ENCODE measurements at places on chromosomes 4 and X.

- DNase-seq, result no peak
These were observed 59.6 kb upstream of the RASSF6 start for GRCh38 chr4:73679836-73680235.

DNA sequence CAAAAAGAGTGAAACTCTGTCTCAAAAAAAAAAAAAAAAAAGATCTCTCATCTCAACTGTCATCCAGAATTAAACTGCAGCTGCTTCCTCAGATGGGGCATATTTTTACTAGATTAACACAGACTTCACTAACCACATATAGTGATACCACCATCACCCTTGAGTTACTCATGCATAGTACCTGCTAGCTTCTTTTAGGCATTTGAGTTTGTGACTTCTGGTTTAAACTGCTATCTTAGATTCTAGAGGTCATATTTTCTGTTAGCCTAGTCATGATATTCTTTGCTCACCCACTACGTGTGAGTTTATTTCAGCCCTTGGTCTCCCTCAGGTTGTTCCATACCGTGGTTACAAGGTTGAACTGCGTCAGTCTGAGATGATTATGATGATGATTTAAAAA is 154.9 kb upstream of the BMP3 start:
- no peak for DNase-seq

DNA sequence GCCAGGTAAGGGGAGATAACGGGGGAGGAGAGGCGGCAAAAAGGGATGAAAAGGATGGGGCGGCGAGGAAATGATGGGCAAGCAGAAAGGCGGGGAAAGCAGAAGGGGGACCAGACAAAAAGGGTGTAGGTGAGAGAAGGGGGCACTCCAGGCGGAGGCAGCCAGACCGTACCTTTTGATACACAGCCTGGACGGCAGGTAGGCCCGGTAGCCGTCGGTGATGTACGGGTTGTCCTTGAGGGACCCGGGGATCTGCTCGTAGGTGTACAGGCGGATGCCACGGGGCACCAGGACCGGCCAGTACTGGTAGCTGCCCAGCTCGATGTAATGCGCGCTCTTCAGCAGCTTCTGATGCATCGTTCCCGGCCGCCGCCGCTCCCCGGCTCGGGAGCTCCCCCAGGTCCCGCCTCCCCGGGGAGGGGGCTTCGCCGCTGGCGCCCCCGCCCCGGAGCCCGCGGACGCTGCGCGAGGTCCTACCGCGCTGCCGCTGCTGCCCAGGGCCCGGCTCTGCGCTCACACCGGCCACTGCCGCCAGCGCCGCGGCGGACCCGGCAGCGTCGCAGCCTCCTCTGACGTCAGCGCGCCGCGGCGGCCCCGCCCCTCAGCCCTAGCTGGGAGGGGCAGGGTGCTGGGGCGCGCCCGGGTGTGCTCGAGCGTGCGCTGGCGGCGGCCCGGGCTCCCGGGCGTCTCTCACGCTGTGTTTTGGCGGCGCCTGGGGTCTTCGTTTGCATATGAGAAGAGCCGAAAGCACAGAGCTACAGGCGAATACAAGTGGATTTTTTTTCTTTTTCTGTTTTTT is at the start of gene PAQR3:
Gene PAQR3 (minus strand): TSS at position 571 of the 799 bp plus-strand sequence. CDS start 214 bp downstream, at position 357.
- DNase-seq, result peak; percentile 89

- no peak for DNase-seq
These were observed 224.7 kb downstream of the RBMX2 start for GRCh38 chrX:130626521-130626920.

GRCh38 chr4:64777286-64777685 is 368.0 kb upstream of the TECRL start:
- DNase-seq, result no peak

GRCh38 chr4:38985410-38986100 is 46.7 kb downstream of the TMEM156 start:
- no peak for DNase-seq

DNA sequence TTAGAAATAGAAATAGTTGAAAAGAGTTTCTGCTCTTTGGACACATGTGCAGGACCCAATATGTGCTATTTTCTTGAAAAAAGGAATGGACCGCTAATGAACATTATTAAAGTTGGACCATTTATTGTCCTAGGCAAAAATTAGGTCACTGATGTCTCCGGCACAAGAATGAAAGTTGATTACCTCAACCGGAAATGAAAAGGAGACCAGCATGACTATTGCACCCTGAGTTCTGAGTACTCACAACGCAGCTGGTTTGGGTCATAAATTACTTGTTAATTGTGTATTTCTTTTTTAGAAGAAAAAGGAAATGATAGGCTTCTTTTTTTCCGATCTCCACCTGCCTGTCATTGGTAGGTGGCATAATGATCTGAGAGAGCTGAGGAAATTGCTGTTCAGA is 232.7 kb downstream of the ARHGAP24 start:
- no peak for DNase-seq

GRCh38 chrX:22323541-22323940 is 50.8 kb downstream of the CBLL2 start:
- DNase-seq, result no peak

GRCh38 chrX:20664774-20665173 is 398.1 kb upstream of the RPS6KA3 start:
- no peak for DNase-seq

DNA sequence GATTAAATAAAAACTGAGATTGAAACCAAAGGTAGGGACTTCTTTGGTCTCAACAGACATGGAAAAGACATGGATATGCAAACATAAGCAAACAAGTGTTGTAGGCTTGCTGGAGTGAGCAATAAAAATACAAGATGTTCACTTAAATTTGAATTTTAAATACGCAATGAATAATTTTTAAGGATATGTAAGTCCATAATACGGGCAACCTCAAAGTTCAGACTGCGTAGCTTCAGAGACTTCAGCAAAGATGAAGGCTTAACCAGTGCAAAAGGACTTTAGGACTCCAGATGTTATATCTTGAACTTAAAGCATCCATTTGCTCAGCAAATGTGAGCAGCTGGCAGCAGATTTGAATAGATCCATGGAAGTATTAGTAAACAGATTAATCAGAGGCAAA is 549.3 kb downstream of the ARAP2 start:
- no peak for DNase-seq
